ENCODE measurements at places on chromosomes 4 and X.

- DNase-seq, result no peak
- H3K27ac ChIP-seq, result no peak overlapping the region
- H3K36me3 ChIP-seq, result peaks cover 5% of the 10 kb centered on the region
- H3K4me1 ChIP-seq, result no peaks in the 10 kb centered on the region
- H3K27me3 ChIP-seq, result no peaks in the 10 kb centered on the region
- no peak overlapping the region for H3K4me3 ChIP-seq
These were observed 130.0 kb downstream of the ZAR1 start for GRCh38 chr4:48620093-48620492.

- no peaks in the 10 kb centered on the region for H3K36me3 ChIP-seq
- H3K4me1 ChIP-seq, result no peaks in the 10 kb centered on the region
These were observed 52.8 kb downstream of the FAM47C start for GRCh38 chrX:37060999-37061398.

- H3K4me1 ChIP-seq, result no peaks in the 10 kb centered on the region
- no peaks in the 10 kb centered on the region for H3K27me3 ChIP-seq
These were observed 21.0 kb upstream of the CITED1 start for GRCh38 chrX:72326605-72327300.

- no peak overlapping the region for H3K27ac ChIP-seq
- no peaks in the 10 kb centered on the region for H3K4me1 ChIP-seq
- no peak for DNase-seq
- H3K36me3 ChIP-seq, result no peaks in the 10 kb centered on the region
- H3K4me3 ChIP-seq, result no peak overlapping the region
These were observed 26.3 kb upstream of the KDM5C start for GRCh38 chrX:53251307-53251706.

GRCh38 chr4:55808186-55808585, 11.4 kb upstream of the EXOC1L start:
- no peaks in the 10 kb centered on the region for H3K27me3 ChIP-seq
- no peaks in the 10 kb centered on the region for H3K36me3 ChIP-seq
- no peaks in the 10 kb centered on the region for H3K4me1 ChIP-seq
- no peak for DNase-seq
- no peak overlapping the region for H3K4me3 ChIP-seq
- no peak overlapping the region for H3K27ac ChIP-seq

DNA sequence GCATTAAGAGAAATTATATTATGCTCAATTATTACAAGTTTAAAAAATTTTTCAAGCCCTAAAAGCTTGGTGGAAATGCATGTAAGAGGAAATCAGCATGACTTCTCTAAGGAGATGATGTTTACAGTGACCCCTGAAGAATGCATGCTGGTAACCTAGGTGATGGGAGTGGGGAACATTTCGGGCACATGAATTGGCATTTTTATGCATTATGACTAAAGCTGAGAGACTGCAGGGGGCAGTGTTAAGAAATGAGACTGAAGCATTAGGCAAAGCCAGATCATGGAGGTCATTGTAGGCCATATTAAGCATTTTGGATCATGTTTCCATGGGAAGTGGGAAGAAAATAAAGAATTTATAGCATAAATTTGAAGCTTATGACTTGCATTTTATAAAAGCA, 421.3 kb downstream of the FAT4 start:
- H3K4me1 ChIP-seq, result no peaks in the 10 kb centered on the region
- H3K27ac ChIP-seq, result no peak overlapping the region
- no peaks in the 10 kb centered on the region for H3K36me3 ChIP-seq

- H3K4me1 ChIP-seq, result no peaks in the 10 kb centered on the region
- no peaks in the 10 kb centered on the region for H3K27me3 ChIP-seq
- no peak overlapping the region for H3K27ac ChIP-seq
- H3K36me3 ChIP-seq, result no peaks in the 10 kb centered on the region
- no peak for DNase-seq
- H3K4me3 ChIP-seq, result no peak overlapping the region
These were observed 29.2 kb downstream of the MAP7D3 start for GRCh38 chrX:136221851-136222513.

DNA sequence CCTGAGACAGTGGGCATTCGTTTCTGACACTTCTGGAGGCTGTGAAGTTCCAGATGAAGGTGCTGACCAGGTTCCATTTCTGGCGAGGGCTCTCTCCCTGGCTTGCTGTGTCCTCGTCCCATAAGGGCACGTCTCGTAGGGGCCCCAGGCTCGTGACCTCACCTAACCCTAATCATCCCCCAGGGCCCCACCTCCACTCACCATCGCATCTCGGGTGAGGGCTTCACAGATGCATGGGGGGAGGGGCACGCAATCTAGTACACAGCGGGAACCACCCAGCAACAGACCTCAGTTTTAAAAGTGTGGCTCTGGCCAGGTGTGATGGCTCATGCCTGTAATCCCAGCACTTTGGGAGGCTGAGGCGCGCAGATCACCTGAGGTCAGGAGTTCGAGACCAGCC, 22.1 kb downstream of the PDE6B start:
- H3K4me1 ChIP-seq, result peaks cover 8% of the 10 kb centered on the region
- no peak overlapping the region for H3K4me3 ChIP-seq
- DNase-seq, result no peak
- H3K36me3 ChIP-seq, result no peaks in the 10 kb centered on the region
- no peaks in the 10 kb centered on the region for H3K27me3 ChIP-seq

DNA sequence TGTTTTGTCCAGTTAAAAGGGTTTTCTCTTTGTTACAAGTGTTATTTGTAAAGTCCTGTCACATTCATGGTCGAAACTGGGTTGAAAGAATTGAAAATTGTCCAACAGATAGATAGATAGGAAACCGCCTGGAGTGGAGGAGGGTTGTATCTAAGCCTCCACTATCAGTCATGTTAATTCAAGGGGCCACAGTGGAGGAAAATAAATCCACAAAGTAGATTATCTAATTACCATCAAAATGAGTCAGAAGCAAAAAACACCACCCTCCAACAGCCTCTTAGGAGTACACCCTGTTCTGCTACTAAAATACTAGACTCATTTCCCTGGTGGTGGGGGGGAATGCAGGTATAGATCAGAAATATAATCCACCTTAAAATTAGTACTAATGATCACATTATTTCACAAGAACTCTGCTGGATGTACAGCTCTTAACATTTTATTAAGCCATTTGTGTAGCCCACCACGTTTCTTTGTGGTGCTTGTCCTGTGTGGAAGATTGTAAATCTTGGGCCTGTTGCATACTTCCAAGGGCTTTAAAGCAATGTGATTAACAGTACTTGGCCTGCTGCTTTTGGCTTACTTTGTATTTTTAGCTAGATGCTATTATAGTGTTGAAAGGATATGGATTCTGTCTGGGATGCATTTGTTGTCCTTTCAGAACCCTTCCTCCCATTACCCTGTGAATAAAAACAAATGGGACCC, 26.8 kb downstream of the RBBP7 start:
- no peaks in the 10 kb centered on the region for H3K27me3 ChIP-seq
- DNase-seq, result no peak
- H3K4me1 ChIP-seq, result no peaks in the 10 kb centered on the region

DNA sequence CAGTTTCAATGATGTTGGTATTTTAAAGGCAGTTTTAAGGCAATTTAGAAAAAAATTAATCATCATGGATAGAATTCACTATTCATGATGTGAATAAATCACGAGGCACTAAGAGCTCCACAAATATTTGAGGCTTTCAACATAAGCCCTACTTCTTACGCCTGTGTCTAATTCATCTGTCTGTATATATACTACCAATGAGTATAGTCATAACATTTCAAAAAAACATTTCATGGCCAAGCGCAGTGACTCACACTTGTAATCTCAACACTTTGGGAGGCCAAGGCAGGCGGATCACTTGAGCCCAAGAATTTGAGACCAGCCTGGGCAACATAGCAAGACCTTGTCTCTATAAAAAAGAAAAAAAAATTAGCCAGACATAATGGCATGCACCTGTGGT, 56.5 kb downstream of the FBXL5 start:
- H3K27ac ChIP-seq, result no peak overlapping the region
- H3K27me3 ChIP-seq, result no peaks in the 10 kb centered on the region
- H3K4me3 ChIP-seq, result no peak overlapping the region
- H3K4me1 ChIP-seq, result no peaks in the 10 kb centered on the region
- DNase-seq, result no peak

All from thyroid gland (tissue), 4 donors.